Frontal cortex (tissue), 4 donors: ENCODE measurements at places on chromosomes 4 and X. TPM values are rescaled to one million over a fixed set of nuclear protein-coding genes. Genes with fewer than 3 reads are reported as not detected.

PNMA3 gene
- total RNA-seq = 12.6 TPM

TNIP3 gene
- total RNA-seq = under 0.01 TPM

AMER1 gene
- total RNA-seq = 7.7 TPM

C4orf46 gene
- total RNA-seq = 28.9 TPM

LRP2BP gene
- 6.1 TPM for total RNA-seq

TEX11 gene
- total RNA-seq = not detected

CXCL13 gene
- not detected for total RNA-seq
